ENCODE measurements at places on chromosomes 5 and 9.

DNA sequence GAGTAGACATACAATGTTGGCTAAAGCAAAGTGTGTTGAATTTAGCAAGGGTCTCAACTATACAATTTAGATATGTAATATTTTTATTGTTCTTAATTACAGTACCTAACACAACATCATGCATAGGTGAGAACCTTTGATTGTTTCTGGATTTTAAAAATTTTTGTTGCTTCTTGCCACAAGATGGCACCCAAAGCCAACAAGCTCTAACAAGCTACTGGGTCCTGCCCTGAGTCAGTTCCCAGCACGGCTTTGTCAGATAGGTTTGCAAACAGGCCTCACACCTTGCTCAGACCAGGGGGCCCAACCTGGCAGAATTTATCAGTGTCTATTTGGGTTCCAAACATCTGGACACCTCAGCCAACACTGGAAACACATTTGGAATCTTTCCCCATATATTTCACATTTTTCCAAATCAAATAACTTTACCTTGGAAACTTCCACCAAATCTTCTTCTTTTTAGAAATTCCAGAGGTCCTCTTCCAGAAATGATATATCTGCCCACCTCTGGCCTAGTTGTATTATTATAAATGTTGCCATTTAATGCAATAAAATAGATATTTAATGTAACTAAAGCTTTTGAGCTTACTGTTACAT is 49.5 kb upstream of the EGFLAM start:
- DNase-seq, result no peak

GRCh38 chr5:73412597-73412988 is 36.0 kb downstream of the FOXD1 start:
- DNase-seq, result no peak

GRCh38 chr9:30534455-30534854 is 1850.0 kb upstream of the ACO1 start:
- no peak for DNase-seq

GRCh38 chr9:34405719-34406118 is 29.0 kb upstream of the MYORG start:
- DNase-seq, result no peak

- DNase-seq, result no peak
Measured at GRCh38 chr5:68115584-68115983, 100.0 kb upstream of the PIK3R1 start.

GRCh38 chr5:139808481-139809330 is 13.1 kb downstream of the PSD2 start:
- no peak for DNase-seq

- DNase-seq, result no peak
Measured at GRCh38 chr9:101572316-101572715, 22.5 kb downstream of the PPP3R2 start.
